ENCODE measurements at places on chromosomes 1 and 21. TPM values are rescaled to one million over a fixed set of nuclear protein-coding genes. Genes with fewer than 3 reads are reported as not detected.

GRCh38 chr1:110235834-110236682, 25.9 kb downstream of the KCNC4 start:
- DNase-seq = no peak

DNA sequence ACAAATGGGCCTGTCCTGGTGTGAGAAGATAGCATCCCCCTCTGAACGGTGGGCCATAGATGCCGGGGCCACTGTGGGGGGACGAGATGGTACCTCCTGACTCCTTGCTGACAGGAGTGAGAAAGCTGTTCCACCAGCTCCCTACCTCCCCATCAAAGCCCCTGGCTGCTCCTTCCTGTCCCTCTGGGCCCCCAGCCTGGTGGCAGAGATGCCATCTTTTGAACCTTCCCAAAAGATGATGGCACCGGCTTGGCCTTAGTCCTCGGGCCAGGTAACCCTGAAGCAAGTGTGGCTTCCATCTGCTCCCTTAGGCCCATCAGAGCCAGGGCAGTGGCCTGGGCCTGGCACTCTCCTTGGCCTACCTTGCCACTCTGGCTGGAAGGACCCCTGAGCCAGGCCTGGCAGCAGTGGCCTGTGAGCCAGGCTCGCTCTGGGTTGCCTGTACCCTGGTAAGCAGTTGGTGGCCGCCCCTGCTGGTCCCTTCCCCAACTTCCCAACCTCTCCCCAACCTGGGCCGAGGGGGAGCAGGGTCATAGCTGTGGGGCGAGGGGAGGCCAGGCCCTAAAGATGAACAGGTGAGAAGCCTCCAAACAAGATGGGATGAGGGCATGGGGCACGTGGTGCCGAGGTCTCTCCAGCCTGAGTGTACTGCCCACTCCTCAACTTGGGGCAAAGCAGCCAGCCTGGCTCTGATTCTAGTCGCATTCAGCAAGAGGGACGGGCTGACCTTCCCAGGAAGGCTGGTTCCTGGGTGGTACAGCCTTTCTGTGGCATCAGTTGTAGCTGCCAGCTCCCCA, 34.7 kb downstream of the ZBTB17 start:
- DNase-seq = no peak

GRCh38 chr1:67465375-67465774, 35.2 kb upstream of the SERBP1 start:
- no peak for DNase-seq

DNA sequence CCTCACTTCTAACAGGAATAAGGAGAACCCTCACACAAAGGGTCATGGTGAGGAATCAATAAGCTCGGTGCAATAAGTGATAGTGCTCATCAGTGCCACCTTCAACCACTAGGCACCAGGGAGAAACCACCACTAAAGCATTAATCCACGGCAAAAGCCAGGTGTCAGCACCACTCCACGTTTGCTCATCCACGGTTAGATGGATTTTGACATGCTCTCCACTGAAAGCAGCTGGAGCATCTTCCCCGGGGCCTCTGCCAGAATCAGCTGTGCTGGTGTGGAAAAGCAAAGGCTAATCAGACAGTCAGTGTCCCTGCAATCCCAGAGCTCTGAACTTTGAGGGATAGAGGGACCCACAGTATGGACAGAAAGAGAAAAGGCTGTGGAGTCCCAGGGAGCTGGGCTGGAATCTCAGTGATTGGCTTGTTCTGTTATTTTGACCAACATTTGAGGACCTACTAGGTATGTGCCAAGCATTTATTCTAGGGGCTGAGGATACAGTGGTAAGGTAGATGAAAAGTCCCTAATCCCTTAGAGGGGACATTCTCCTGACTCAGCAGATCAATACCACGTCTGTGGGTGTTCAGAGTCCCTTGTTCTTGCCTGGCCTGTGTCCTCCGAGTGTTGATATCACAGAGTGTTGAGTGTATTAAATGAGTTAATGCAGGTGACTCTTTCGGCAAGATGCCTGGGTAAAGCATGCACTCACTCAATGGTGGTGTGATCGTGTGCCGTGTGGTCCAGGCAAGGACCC, 41.3 kb downstream of the FHAD1 start:
- peak; percentile 26 for DNase-seq

- DNase-seq = no peak
Observed at GRCh38 chr1:58457023-58457635, 89.4 kb downstream of the OMA1 start.

The OPTC gene
- polyA plus RNA-seq = not detected

DNA sequence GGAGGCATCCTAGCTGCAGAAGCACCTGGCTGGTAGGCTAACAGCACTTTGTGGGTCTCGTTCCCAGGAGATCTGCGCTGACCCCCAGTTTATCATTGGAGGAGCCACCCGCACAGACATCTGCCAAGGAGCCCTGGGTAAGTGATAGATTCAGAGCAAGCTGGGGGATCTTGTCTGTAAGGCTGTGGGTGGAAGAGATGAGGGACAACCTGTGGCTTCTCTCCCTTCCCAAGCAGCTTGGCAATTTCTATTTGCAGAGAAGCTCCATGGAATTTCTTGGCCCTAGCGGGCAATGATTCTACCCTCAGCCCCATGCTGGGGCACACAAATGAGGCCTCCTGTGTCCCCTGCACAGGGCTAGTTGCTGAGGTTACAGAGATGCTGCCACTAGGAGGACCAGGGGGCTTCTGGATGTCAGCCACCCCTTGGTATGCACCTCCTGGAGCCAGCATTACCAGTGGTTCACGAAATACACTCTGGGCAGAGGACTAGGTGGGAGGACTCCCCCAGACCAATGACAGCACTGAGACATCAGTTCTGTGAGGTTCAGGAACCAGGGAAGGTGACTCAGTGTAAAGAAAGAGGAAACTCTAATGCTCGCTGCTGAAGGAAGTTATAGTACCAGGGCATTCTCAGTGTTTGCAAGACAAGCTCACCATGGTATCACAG, 5.5 kb downstream of the CAPN2 start:
- DNase-seq = no peak

DNA sequence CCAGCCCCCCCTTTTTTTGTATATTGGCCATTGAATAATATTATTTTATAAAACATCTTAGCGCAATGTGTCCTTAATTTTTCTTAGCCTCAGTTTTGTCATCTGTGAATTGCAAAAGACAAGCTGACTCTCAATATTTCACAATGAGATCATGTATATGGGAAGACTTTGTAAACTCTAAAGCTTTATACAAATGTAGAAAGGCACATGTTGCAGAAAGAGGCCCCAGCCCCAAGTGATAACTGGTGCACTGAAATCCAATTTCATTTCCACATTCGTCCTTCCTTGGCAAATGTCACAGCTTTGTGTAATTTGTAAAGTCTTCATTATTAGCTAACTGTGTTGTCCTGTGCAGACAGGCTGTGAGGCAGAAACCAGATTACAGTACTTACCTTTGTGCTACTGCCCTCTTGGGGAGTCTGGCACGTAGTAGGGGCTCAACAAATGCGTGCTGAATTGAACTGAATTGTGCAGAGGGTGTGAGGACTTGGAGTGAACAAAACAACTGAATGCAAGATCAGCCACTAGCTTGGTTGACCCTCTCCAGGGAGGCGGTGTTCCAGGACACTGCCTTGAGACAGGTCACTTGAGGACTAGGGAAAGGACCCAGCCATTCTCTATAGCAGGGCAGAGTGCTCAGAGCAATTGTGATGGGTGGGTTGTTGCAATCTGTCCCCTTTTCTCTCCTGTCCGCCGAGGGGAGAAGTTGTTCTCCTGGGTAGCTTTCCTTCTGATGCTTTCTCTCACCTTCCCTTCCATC, 74.6 kb downstream of the LMO4 start:
- DNase-seq = no peak

GRCh38 chr1:63920154-63921117, 146.6 kb downstream of the ROR1 start:
- no peak for DNase-seq

DNA sequence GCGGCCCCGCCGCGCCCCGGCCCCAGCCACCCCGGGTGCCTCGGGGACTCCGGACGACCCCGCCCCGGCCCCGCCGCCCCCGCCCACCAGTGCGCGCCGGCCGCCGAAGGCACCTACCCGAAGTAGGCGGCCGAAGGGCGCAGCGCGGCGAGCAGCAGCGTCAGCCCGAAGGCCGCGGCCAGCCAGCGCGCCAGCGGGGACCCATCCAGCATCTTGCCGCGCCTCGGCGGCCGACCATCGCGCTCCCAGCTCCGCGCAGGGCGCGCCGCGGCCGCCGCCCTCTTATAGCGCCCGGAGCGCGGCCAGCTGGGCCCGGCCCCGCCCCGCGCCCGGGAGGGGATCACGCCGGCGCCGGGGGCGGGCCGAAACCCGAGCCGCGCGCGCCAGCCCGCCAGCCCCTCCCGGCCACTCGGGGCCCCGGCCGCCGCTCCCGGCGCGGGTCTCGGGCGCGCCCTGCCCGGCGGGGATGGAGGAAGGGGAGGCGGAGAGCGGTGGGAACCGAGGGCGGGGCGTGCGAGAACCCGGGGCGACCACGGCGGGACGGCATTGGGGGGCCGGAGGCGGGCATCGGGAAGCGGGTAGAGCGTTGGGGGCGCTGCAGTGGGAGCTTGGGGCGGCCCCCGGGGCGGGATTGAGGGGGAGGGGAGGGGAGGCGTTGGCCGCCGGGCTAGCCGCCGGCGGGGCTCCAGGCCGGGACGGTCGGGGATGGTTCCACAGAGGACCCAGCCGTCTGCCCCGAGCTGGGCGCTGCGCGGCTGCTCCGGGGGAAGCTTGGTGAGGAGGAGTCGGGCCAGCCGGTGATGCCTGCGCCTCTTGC, at the start of gene WNT9A:
Gene WNT9A (minus strand): TSS at position 257 of the 817 bp plus-strand sequence. CDS start 45 bp downstream, at position 212.
- DNase-seq = peak; percentile 86

- peak; percentile 99 for DNase-seq
Observed at GRCh38 chr1:31296486-31297276, at the start of the genes SNRNP40 and ZCCHC17. SNRNP40 (minus strand) TSS chr1:31296788; CDS start chr1:31296751, 37 bp downstream. ZCCHC17 (plus strand) TSS chr1:31297032; CDS start chr1:31310099, 13,067 bp downstream.

The KRTAP10-7 gene
- polyA plus RNA-seq = not detected

DNA sequence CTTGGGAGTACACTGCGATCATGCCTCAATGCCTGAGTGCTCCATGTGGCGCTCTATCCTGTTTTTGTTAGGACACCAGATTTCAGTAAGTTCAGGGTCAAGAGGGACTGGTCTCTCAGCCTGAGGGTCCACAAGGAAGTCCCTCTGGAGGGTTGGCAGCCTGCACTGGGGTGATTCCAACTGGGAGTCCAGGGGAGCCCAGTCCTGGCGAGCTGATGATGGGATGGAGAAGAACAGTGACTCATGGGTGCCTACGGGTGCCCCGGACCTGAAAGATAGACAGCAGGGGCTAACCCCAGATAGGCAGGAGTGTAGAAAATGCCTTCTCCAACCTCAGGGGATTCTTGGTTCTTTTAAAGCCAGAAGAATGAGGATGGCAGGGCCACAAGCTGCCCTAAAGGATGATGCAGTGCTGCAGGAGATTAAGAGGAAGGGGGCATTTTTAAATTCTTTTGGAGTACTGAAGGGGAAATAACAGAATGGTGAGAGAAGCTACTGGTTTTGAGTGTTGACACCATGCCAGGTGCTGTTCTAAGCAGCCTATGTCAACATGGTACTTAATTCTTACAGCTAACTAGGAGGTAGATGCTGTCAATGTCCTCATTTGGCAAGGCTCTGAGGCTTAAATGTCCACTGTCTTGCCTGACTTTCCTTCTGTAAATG, 68.4 kb upstream of the TLR5 start:
- no peak for DNase-seq

GRCh38 chr1:187490266-187490665, 661.5 kb downstream of the PLA2G4A start:
- no peak for DNase-seq

GRCh38 chr1:173581383-173582079, 21.3 kb downstream of the SLC9C2 start:
- DNase-seq = no peak

The MAP3K21 gene
- polyA plus RNA-seq = 0.27 TPM

DNA sequence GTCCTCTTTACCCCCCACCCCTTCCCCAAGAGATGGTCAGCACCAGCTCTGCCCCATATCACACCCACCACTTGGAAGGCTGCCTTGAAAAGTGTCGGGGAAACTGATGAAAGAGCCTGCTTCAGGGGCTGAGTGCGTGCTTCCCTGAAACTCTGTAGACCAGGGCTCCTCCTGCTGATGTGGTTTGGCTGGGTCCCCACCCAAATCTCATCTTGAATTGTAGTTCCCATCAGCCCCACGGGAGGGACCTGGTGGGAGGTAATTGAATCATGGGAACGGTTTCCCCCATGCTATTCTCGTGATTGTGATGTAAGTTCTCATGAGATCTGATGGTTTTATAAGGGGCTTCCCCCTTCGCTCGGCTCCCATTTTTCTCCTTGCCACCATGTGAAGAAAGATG, 36.4 kb downstream of the UBIAD1 start:
- DNase-seq = no peak

The HCN3 gene
- 4.0 TPM for polyA plus RNA-seq

The LCE1A gene
- polyA plus RNA-seq = not detected

The PSRC1 gene
- 11.1 TPM for polyA plus RNA-seq

- no peak for DNase-seq
Observed at GRCh38 chr1:172754609-172755008, 95.7 kb downstream of the FASLG start.
